ENCODE measurements at places on chromosomes 5 and 9.

GRCh38 chr9:36218011-36218410 is 27.3 kb downstream of the CLTA start:
- no peak for DNase-seq

GRCh38 chr5:143227301-143227700 is 176.2 kb downstream of the NR3C1 start:
- DNase-seq: no peak

- DNase-seq: peak; percentile 72
Measured at GRCh38 chr9:18208166-18209059, 265.5 kb upstream of the ADAMTSL1 start.

DNA sequence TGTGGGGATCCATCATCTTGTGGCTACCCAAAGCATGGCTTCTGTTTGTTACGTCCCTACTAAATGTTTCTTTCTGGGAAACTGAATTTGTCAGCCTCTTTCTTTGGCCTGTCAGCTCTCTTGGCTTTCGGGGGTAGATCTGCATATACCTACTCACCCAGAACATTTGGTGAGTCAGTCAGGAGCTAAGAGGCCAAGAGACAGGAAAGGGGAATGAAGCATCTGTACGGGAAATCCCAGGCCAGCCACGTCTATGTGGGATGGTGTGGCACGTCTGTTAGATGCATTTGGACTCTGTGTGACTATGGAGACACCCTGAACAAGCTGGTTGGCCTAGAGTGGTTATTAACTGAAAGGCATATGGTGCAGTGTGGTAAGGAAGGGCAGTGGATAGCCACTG is 58.1 kb downstream of the CDO1 start:
- peak; percentile 5 for DNase-seq
